ENCODE measurements at places on chromosomes 5 and 9. TPM values are rescaled to one million over a fixed set of nuclear protein-coding genes. Genes with fewer than 3 reads are reported as not detected.

DNA sequence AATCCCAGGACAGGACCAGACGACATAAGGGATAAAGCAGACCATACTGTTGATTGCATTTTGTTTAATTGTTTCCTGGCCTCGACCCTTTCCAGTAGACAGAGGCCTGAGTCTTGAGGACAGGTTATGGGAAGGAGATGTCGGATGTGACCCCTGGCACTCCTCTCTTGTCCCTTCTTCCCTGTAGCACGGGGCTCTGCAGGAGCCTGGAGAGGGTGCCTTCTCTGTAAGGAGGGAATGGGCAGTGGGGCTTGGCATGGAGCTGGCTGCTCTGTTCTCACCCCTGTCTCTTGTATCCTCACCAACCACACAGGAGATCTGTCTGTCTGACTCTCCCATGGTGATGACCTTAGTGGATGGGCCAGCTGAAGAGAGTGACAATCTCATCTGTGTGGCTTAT lies 40.1 kb upstream of the SLC2A8 start:
- no peak for DNase-seq

GRCh38 chr9:116753389-116753788 lies 66.3 kb downstream of the TRIM32 start:
- no peak for DNase-seq

GRCh38 chr5:103218164-103218563 lies 40.4 kb upstream of the MACIR start:
- no peak for DNase-seq

GRCh38 chr9:37760416-37761161 lies 7.0 kb downstream of the TRMT10B start:
- no peak for DNase-seq

DNA sequence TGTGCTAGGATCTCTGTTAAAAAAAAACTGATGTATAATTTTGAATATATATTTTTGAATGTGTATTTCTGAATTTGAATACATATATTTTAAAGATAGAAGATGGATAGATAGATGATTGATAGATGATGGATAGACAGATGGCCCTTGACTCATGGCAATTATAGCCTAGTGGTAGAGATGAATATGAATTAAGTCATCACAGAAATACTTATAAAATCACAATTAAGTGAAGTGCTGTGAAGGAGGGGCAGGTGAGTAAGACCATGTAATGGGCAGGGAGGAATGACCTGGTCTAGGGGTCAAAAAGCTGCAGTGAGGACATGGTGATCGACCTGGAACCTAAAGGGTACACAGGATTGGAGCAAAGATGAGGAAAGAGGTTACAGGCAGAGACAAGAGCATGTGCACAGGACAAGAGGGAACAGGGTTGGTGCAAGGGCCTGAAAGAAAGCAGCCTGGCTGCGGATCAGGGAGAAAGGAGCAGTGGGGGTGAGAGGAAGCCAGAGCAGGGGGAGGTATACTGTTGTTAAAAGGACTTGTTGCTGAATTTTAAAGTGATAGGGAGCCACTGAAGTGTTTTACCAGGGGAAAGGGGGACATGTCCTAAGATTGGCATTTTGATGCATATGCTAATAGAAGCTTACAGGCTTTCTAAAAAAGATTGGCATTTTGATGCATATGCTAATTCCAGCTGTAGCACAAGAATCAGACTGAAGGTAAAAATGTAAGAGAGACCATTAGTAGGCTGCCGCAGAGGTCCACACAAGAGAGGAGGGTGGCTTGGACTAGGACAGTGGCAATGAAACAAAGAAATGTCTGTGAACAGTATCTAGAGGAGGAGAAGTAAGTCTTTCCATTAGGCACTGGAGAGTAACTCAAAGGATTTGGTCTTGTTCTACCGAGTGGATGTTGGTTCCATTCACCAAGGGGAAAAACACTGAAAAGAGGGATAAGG lies 527.8 kb downstream of the AGTPBP1 start:
- DNase-seq = no peak

DNA sequence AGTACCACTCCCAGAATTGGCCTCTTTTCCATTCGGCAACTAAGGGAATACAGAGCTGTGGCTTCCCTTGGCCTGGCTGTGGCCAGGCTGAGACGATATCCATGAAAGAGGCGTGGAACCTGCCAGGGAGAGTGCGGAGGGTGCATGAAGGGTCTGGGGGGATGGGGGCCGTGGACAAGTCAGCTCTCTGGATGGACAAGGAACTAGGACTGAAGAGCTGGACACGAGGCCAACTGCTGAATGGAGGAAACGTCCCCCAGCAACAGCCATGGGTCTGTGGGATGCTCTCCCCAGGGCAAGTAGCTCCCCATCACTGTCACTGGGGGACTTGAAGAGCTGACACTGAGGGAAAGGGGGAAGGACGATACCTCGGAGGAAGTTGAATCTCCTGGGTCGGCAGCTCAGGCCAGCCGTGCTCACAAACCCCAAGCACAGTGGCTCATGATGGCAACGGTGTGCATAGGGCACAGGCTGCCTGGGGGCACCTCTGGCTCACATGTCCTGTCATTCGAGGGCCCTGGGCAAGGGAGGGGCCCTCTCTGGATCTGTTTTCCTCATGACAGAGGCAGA lies 4.1 kb upstream of the OLFM1 start:
- no peak for DNase-seq

GRCh38 chr5:37789991-37790390 lies 49.9 kb downstream of the GDNF start:
- no peak for DNase-seq

- DNase-seq = no peak
Observed at GRCh38 chr9:86804011-86804410, 143.3 kb downstream of the GAS1 start.

DNA sequence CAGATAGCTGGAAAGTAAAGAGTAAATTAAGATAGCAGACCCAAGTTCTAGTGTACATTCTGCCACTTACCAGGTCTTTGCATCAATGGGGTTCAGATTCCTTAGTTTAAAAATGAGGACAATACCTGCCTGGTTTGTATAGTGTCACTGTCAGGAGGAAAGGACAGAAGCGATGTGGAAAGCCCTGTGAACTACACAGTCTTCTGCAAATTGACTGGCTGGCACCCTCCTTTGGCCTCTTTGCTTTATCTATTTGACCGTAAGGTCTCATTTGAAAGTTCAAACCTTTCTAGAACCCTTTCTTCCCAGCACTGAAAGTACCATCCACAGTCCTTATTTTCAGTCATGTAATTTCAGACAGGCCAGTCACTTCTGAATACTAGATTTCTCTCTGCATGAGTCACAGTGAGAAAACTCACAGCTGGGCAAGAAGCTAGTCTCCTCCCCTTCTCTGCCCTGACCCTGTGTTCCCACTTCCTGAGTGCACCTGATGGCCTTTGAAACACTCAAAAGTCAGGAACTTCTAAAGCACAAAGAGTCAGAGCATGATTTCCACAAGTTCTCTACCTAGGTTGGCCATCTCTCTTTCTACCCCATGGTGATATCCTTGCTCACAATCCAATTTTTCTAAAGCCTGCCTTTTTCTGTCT lies 91.3 kb upstream of the RASEF start:
- peak; percentile 25 for DNase-seq

GRCh38 chr5:93519740-93520139 lies 61.3 kb downstream of the NR2F1-AS1 start:
- DNase-seq = no peak

- DNase-seq = no peak
Observed at GRCh38 chr9:85502815-85503655, 238.7 kb downstream of the AGTPBP1 start.

GRCh38 chr5:73442996-73443627 lies 5.5 kb downstream of the FOXD1 start:
- DNase-seq = no peak

- no peak for DNase-seq
Observed at GRCh38 chr9:93020771-93021670, 37.5 kb upstream of the SUSD3 start.

DNA sequence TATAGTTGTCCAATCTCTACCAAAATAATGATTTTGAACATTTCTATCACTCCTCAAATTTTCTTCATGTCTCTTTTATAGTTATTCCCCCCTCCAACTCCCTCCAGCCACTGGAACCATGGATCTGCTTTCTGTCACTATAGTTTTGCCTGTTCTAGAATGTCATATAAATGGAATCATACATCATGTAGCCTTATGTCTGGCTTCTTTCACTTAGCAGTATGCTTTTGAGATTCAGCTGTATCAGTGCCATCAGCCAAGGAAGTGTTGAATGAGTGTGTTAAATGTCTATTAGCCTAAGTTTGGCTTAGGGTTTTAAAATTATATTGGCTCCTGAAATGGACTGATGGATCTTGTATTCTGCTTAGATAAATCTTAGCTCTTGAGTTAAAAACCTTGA lies 36.0 kb downstream of the UBE2D2 start:
- no peak for DNase-seq

DNA sequence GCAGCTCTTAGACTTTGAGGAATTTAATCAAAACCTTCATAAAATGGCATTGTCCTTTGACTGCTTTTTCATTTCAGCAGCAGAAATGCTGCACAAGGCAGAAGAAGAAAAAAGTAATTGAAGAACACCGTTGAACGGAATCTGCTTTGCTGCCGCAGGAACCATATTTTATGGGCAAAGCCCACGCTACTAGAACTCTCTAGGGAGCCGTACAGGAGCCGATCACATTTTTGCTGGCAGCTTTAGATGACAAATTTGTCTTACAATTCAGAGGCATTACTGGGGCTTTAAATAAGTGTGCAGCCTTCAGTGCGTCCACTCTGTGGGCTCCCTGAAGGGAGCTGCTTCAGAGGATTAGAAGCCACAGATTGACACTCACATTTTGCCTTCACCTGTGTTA lies 5.4 kb downstream of the CFAP90 start:
- no peak for DNase-seq

- DNase-seq = no peak
Observed at GRCh38 chr9:7171396-7172153, 413.8 kb downstream of the KDM4C start.

- DNase-seq = no peak
Observed at GRCh38 chr9:82732928-82733327, 330.0 kb downstream of the RASEF start.

- peak; percentile 19 for DNase-seq
Observed at GRCh38 chr5:68770551-68770950, 323.3 kb upstream of the SLC30A5 start.

- DNase-seq = peak; percentile 28
Observed at GRCh38 chr9:95506428-95506677, 10.4 kb downstream of the PTCH1 start.

DNA sequence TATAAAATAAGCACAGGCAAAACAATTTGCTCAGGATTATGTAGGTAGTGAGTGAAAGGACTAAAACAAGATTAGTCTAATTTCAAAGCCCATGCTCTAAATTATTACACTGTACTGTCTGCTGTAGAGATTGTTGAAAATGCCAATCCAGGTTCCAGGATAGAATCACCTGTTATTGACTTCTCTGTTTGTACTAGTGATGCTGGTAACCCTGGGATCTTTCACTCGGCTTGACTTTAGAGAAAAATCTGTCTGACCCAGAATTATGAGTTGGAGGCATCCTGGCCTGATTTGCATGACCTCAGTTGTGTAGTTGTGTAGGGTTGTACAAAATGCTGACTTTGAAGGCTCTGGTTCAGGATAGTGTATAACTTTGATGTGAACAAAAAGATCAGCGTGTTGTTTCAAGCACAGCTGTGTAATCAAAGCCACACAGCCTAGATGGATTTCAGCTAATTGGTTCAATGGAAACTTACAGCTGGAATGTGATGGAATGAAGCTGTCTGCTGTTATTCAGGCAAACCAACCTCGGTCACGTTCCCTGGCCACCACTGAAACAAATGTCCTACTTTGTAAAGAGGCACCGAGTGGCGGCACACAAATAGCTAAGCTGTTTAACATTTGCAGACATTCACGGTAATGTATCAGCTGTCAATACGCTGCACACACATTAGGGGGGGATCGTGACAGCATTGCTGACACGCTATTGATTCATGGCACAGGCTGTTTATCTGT lies 340.3 kb downstream of the KCTD16 start:
- DNase-seq = no peak

DNA sequence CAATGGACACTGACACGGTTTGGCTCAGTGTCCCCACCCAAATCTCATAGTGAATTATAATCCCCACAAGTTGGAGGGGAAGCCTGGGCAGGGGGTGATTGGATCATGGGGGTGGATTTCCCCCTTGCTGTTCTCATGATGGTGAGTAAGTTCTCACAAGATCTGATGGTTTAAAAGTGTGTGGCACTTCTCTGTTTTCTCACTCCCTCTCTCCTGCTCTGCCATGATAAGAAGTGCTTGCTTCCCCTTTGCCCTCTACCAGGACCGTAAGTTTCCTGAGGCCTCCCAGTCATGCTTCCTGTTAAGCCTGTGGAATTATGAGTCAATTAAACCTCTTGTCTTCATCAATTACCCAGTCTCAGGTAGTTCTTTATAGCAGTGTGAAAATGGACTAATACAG lies 115.8 kb upstream of the KIF2A start:
- DNase-seq = no peak

GRCh38 chr5:159017786-159018185 lies 81.9 kb downstream of the EBF1 start:
- DNase-seq = peak; percentile 40

DNA sequence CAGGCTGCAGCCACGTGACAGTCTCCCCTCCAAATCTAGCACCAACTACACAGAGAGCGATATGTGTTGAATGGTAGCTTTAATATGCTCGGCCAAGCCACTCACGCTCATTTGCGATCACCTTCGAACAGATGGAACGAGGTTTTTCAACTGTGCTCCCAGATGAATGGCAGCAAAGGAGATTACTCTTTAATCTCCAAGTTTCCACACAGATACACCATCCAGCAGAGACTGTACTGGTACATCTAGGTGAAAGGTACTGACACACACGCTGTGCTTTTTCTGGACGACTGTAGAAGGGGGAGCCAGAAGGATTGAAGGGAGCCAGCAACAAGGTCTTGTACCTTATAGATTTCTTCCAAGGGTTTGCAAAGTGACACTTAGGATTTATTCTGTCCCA lies 263.9 kb downstream of the NR3C1 start:
- DNase-seq = no peak

- no peak for DNase-seq
Observed at GRCh38 chr9:87894998-87895625, 12.4 kb downstream of the SPATA31E1 start.

DNA sequence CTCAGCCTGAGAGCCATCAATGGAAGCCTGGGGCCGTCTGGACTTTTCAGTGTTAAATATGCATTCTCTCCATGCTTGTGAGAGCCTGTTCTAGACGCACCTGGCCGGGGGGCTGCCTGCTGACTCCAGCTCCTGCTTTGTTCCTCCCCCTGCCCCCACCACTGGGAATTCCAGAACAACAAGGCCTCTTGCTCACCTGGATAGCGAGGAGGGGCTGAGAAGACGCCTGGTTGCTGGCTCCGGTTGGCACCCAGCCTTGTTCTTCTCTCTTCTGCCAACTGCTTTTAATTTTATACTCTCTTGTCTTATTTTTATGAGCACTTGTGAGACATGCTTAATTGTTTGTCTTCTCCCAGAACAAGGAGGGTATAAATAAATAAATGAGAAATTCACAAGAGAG lies 15.0 kb upstream of the RAPGEF1 start:
- no peak for DNase-seq

JAKMIP2 gene
- not detected for total RNA-seq

MLANA gene
- not detected for total RNA-seq

DBN1 gene
- 16.3 TPM for total RNA-seq

PCDHB12 gene
- total RNA-seq = 0.41 TPM

CRB2 gene
- not detected for total RNA-seq

BTNL8 gene
- 0.22 TPM for total RNA-seq

LPAR1 gene
- 8.8 TPM for total RNA-seq

FOXD4L3 gene
- not detected for total RNA-seq

Measured in gastrocnemius medialis (tissue), 4 donors.